Stimulated activated CD4-positive, alpha-beta T cell treated with anti-CD3 and anti-CD28 coated beads, TNF-alpha, amount 100 ng/mL, for 1 hour (primary cell): ENCODE measurements at places on chromosomes 13 and 19.

- no peak for DNase-seq
Observed at GRCh38 chr13:28373810-28374209, 121.1 kb downstream of the FLT1 start.

- DNase-seq, result no peak
Observed at GRCh38 chr13:102138635-102139190, 263.1 kb downstream of the FGF14 start.

GRCh38 chr19:13807421-13808021 lies 12.3 kb downstream of the ZSWIM4 start:
- no peak for DNase-seq

- peak; percentile 39 for DNase-seq
Observed at GRCh38 chr19:49056101-49056901, 1.2 kb downstream of the CGB7 start.

GRCh38 chr13:87884884-87885283 lies 213.7 kb downstream of the SLITRK5 start:
- no peak for DNase-seq

GRCh38 chr19:1154731-1155351 lies 19.2 kb downstream of the SBNO2 start:
- DNase-seq, result no peak

GRCh38 chr13:96492766-96493165 lies 402.9 kb downstream of the HS6ST3 start:
- no peak for DNase-seq

DNA sequence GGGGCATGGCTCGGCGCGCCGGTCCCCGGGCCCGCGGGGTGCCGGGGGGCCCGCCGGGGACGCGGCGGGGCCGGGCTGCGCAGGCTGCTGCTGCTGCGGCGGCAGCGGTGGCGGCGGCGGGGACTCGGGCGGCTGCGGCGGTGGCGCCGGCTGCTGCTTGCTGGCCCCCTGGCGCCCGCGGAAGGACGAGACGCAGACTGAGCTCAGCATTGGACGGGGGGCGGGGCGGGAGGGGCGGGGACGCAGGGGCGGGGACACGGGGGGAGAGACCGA lies 368 bp downstream of the KCNC3 start:
- DNase-seq, result no peak
